CD4-positive, alpha-beta T cell treated with Interleukin-6 at 100 ng/mL for 8 hours (primary cell): ENCODE measurements at places on chromosomes 2 and 18.

DNA sequence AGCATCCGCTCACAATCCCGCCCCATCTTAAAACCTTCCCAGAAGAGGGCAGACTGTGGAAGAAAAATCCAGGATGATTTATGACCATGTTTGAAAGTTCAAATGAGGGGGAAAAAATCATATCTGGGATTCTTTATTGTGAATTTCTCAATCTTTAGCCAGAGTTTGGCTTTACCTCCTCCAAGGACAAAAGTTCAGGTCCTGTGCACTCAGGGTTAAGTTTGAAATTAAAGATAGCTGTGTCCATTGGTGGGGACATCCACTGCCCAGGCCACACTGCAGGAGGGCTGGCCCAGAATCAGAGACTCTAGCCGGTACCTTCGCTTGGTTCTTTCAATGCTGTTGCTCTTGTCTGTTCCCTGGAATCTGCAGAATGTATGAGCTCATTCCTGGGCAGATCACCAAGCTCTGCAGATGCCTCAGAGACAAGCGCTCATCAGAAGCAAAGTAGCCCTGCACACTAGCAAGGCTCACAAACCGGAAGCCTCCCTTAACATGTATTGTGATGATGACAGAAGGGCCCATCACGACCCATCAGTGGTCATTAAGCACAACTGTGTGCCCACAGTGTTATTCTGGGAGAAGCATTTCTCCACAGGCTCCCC lies 375.3 kb upstream of the KLHL29 start:
- DNase-seq = no peak

GRCh38 chr18:70333316-70333715 lies 44.5 kb downstream of the SOCS6 start:
- DNase-seq = no peak

DNA sequence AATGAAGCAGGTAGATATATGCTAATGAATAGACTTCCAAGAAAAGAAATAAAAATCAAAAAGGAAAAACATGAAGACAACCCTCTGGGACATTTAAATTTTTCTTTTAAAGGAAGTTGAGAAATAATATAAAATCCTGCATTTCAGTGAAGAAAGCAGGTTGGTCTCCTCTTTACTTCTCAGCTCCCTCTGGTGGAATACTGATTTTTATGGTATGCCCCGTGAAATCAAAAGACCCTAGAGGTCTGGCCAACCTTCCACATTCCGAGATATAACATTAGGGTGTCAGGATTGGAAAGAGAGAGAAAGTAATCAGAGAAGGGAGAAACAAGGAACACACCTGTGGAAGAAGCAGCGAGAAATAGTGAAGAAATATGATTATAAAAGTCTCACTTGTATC lies 72.7 kb downstream of the DNER start:
- no peak for DNase-seq

- no peak for DNase-seq
These were observed 3.0 kb upstream of the ZNF516 start for GRCh38 chr18:76498064-76498463.

DNA sequence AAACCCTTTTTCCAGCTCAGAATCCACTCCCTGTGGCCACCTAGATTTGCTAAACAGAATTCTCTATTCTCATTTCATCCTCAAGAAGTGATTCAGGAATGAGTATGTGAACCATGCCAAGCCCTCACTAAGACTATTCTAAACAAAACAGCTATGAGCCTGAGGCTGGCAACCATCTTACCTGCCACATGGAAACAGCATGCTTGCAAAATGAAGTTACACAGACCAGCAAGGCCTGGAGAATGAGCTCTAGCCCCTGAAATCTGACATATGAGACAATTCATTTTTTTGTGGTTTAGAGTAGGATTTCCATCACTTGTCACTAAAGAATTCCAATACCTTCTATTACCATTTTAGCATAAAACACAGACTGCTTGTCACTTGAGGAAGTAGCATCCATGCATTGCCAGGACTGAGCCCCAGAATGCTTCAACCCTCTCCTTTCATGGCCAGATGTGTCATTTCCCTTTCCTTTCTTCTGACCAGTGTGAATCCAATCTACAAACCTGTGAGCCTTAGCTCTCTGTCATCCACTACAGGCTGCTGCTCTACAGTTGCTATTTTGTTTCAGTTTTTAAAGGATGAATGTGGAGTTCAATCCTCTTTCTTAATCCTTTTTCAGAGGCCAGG lies 744.3 kb upstream of the ACVR2A start:
- DNase-seq = no peak

GRCh38 chr2:223674998-223675609 lies 72.9 kb upstream of the SCG2 start:
- no peak for DNase-seq

DNA sequence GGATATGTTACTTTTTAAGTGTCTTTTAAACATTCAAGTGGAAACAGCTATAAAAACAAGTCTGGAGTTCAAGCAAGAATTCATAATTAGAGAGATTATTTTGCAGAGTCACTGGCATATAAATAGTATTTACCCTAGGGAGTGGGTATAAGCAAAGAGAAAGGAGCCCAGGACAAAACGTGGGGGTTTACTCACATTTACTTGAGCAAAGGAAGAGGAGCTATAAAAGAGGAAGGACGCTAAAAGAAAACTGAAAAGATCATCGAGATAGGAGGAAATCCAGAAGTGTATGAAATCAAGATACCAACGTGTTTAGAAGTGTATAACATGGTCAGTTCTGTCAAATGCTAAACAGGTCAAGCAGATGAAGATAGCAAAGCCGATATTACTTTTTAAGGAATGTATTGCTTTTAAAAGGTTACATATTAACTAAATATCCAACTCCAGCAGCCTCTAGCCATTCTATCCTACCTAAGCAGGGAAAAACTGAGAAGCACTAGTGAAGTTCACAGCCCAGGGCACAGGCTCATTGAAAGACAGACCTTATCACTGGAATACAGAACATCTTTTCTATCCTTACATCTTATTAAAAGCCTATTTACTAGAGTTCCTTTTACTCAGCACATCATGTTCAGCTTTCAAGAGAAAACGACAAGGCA lies 8.6 kb downstream of the KANSL1L start:
- DNase-seq = no peak

- no peak for DNase-seq
These were observed 100.8 kb downstream of the ZNF532 start for GRCh38 chr18:58965291-58966004.

DNA sequence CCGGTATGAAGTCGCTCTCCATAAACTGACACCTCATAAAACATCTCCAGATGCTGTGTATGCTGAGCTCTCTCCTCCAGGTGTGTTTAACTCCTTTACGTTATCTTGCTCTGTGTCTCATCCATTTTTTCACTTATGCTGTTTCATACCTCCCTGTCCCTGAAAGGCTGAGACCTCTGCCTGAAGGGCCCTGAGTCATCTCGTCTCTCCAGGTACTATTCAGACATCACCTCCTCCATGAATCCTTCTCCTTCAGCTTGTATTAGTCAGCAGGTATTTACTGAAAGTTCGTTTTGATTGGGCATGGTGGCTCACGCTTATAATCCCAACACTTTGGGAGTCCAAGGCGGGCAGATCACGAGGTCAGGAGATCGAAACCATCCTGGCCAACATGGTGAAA lies 244.5 kb upstream of the EPHA4 start:
- no peak for DNase-seq

GRCh38 chr2:71944183-71944550 lies 203.5 kb downstream of the CYP26B1 start:
- DNase-seq = no peak

DNA sequence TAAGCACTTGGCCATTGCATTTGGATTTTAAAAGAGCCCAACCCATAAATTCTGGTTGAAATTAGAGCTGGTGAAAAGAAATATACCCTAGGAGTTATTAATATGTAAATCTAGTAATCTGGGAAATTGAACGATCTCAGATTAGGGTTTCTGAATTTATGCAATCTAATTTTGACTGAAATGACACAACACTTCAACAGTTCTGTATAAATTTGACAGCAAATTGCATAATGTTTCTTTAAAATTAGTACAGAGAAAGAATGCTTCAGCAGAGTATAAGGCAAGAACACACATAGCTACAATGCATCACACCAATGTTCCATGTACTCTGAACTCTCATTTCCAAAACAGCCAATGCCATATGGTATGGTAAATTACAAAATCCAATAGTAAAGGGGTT lies 201.5 kb upstream of the ITGA4 start:
- DNase-seq = no peak

- DNase-seq = no peak
These were observed 947.2 kb downstream of the ERBB4 start for GRCh38 chr2:211591426-211591825.

DNA sequence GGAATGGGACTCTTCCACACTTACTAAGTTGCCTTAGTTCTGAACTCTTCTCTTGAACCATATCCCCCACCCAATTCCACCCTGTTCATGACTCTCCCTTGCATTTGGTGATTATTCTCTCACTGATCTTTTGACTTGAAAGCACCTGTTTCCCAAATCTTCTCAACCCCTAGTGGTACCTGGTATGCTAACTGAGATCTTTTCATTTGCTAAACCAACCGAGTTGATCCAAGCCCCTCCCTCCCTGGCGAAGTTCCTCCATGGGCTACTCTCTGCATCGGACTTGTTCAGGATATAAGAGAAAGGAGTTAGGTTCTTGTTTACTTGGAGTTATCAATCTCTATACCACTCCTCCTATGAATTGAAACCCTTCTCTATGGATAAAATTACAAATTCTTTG lies 593.5 kb downstream of the BCL11A start:
- DNase-seq = no peak

DNA sequence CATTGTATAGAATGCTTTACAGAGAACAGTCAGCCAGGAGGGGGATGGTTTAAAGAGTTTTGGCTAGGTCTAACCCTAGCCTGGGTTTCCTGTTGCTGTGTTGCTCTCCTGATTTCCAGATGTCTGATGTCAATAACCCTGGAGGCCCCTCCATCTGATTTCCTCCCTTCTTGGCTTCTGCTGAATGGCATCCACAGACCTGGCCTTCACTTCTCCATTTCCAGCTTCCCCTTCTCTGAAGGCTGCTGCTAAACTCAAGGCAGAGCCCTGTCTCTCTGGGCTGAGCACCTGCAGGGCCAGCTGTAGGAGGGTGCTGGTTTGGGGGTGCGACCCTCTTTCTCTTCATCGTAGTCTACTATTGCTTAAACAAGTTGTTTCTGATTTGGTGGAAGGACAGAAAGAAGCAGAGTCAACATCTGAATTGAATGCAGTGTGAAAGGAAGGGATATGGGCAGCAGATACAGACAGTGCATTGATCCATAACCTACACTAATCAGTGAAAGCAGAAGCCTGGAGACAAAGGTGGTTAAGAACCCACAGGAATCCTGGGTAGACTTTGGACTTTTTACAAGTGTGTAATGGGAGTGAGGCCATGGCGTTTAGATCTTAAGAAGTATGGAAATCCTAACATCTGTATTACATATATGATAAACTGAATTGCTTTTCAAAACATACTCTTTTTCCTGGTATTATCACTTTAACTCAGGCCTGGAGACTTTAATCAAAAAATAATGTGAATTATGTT lies 153.6 kb downstream of the HRH4 start:
- no peak for DNase-seq

- DNase-seq = no peak
These were observed 47.8 kb upstream of the CAB39 start for GRCh38 chr2:230664844-230665243.

DNA sequence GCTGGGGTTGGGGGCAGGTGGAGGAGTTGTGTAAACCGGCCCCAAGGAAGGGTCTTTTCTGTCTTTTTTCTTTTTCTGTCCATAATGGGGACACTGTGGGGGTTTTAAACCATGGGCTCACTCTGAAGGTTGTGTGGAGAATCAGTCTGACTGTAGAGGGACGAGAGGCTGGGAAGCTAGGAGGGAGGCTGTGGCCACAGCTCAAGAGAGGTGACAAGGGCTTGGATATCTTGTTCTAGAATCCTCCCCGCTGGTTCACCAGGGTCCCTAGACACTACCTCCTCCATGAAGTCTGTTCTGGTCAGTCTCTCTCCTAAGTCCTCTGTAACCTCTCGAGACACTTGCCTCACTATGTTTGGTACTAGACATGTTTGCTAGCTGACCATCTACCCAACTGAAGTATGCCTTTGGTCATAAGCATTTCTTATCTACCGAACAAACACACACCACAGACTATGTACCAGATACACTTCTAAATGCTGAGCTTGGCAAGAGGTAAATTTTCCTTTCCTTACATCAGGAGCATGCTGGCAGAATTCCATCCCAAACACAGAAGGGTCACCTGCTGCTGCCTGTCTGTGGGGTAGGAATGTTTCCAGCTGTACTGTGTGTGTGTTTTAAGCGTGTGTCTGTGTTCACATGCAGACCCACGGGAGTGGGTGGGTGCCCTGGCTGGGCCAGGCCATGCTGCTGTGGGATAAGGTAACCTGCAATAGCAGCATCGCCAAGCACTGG lies 69.6 kb upstream of the MGAT4A start:
- no peak for DNase-seq

DNA sequence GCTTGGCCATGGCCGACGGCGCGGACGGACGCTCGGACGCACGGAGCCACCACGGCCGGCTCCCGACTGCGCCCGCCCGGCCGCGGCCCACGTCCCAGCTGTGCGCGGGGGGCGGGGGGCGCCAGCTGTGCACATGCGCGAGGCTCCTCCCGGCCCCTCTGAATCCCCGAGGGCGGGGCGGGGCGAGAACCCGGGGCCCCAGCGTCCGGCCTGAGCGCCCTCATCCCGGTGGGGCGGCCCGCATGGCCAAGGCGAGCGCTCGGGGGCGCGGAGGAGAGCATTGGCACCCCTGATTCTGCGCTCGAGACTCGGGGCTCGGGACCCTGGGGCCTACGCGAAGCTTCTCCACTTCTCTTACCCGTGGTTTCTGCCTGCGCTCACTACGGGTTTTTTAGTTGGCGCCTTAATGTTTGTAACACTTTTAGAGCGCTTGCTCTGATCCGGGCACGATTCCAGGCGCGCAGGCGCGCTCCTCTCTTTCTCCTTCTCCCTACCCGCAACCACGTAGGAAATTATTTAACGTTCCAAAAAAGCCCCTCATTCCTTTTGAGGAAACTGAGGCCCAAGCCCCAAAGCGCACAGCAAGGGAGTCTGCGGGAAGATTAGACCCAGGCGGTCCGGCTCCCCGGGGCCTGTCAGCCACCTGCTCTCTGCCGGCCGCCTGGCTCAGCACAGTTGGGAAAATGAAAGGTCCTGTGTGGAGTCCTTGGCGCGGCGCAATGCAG lies at the start of gene PXDN:
Gene PXDN, minus strand, starts transcription at position 70 of the 725 bp plus-strand sequence. Its CDS starts 60 bp downstream, at position 10.
- DNase-seq = no peak

DNA sequence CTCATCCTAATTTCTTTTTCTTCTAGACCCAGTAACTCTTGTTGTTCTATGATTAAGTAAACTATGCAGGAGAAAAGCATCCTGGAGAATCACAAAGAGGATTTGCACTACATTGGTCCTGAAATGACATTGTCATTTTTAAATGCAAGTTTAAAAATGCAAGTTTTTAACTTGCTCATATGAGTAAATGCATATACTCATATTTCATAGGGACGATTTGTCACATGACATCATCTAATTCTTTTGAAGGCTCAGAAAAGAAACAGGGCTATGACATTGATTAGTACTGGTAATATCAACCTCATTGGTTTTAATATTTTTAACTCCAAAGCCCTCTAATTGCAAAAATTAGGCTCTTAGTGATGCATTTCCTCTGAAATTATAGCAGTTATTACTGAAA lies 324.4 kb downstream of the LRRTM1 start:
- DNase-seq = no peak

- peak; percentile 24 for DNase-seq
These were observed 891 bp downstream of the CAB39 start for GRCh38 chr2:230713331-230714135.
